GM10248 (cell line): ENCODE measurements at places on chromosomes 6 and 20.

DNA sequence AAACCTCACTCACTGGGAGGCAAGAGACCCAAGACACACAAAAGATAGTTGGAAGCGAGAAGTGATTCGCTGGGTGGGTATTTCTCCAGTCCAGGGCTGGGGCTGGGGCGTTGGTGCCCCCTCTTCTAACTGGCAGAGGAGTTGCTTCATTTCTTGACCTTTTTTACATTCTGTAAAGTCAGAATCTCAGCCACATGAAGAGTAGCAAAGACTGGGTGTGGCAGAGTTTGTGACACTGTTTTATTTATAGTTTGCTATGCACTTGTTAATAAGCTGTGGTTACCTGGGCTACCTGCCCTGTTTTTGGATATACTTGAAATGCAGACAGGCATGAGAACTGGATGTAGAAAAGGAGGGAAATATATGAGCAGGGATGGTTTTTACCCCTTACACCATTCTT, 42.3 kb downstream of the IL20RA start:
- DNase-seq = no peak

- DNase-seq = no peak
Observed at GRCh38 chr6:170292111-170292406, 1.2 kb upstream of the DLL1 start.

GRCh38 chr6:125277838-125278237, 23.9 kb downstream of the HDDC2 start:
- no peak for DNase-seq

- DNase-seq = no peak
Observed at GRCh38 chr6:170449835-170450753, 103.0 kb downstream of the PSMB1 start.

GRCh38 chr6:45661661-45662060, 283.9 kb upstream of the SUPT3H start:
- no peak for DNase-seq

DNA sequence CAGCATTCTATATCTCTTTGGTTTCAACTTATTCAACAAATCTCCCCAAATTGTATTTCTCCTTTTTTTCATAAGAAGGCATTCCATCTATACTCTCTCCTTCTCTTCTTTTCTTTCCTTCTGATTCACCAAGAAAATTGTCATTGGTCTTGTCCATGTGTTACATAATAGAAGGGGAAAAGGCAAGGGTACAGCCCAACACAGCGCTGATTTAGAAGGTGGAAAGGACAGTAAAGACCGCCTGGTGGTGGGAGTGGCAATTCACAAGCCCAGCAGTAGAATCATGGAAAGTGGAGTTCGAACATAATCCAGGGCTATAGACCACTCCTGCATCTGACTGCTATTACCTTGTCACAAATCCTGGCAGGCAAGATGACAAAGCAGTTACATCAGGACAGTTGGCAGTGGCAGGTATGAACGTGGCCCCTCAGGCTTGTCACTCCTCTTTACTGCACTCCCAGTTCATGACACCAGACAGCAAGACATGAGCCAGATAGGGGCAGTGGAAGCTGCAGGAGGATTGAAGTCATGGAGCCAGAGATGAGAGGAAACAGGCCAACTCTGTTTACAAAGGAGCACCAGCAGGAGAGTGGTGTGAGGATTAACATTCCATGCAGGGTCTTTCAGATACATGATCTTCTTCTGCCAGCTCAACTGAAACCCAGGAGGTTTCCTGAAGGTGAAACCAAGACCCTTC, 2.1 kb upstream of the TNFAIP3 start:
- no peak for DNase-seq

DNA sequence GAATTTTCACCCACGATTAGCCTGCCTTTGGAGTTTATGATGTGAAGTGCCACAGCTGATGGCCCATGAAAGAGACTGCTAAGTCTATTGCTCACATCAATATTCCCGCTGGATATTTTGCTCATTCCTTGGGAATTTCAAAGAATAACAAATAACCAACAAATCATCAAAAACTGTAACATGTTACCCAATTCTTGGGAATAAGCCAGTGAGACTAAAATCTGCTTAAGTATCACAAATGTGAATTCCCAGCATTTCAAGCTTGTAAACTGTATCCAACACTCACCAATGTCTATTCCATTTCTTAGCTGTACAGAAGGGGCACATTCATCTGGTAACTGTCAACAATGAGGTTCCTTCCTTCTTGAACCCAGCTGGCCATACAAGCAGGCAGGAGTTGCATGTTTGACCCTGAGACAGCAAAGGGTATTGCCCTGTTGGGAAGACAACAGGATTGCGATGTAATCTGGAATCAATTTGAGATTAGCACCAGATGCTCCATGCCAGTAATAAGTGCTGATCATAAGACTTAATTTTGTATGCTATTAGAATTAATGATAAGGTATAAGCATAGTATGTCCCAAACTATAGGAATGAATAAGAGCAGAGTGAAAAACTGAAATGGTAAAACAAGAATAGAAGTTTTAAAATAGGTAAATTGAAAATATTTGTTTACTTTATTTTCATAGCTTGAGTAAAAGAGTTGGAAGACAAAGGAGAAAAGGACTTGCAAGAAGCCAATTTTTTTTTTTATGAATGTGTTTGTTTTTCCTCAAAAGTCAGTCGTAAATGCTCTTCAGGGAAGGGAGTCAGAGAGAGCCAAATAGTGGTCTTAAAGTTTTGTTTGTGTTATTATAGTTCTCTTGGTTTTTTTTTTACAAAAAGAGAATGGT, 58.8 kb downstream of the RSPO3 start:
- DNase-seq = no peak

DNA sequence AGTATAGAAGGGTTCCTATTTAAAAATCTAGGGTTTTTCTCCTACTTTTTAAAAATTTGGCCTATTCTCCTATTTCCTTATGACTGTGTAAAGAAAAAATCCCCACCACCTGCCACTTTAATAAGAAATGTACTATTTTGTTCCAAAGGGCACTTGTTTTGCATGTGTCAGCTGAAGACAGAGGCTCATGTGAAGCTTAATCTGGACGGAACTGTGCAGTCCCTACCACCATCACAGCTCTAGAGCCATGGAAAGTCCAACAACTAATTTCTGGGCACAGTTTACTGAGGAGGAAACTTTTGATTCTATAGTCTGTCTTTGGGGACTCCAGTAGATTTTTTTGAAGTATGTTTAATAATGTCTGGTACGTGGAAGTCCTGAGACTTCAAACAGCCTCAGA, 60.0 kb upstream of the AHI1 start:
- DNase-seq = no peak

GRCh38 chr20:35934050-35934449, 20.3 kb downstream of the SCAND1 start:
- no peak for DNase-seq

GRCh38 chr20:48843057-48843806, 15.4 kb upstream of the PREX1 start:
- no peak for DNase-seq
